IPS DF 6.9 (cell line): ENCODE measurements at places on chromosomes 4 and X.

GRCh38 chr4:27270435-27270834, 409.8 kb downstream of the STIM2 start:
- no peak for DNase-seq

DNA sequence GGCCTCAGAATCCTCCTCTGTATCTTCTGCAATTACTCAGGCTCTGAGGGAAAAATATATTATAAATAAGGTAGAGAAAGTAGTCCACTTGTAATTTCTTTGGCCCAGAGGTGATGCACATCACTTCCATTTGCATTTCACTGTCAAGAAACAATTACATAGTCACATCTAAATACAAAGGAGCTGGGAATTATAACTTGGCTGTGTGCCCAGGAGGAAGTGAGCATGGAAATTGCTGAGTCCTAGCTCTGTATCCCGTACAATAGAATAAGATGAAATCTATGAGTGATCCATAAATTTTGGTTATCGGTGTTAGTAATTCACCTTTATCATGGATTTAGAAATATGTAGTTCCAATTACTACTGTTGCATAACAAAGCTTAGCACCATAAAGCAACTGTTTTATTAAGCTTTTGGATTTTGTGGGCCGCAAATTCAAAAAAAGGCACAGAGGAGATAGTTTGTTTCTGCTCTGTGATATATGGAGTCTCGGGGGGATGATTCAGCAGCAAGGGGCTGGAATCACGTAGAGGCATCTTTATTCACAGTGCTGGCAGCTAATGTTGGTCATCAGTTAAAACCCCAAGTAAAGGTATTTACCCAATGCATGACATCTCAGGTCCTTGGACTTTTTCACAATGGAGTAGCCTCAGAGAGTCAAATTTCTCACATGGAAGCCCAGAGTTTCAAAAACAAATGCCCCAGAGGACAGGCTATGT, 241.4 kb upstream of the GALNT7 start:
- no peak for DNase-seq

- DNase-seq: no peak
Observed at GRCh38 chr4:111812114-111812513, 333.1 kb upstream of the FAM241A start.

DNA sequence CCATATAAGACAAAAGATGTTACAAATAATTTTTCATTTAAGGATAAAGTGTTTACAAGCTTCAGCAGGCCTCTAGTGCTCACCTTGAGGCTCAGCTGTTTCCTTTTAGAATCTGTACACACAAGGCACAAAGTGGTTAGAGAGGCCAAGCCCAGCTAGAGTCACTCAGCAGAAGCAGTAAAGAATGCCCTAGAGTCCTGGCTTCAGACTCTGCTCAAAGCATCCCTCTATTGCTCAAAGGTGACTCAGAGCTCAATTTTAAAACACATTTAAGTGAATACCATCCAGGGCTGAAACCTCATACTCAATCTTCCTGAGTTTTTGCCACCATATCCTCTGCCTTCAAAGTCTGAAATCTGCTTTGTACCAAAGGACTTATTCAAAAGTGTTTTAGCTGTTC, 22.6 kb upstream of the PHF8 start:
- DNase-seq: no peak

- DNase-seq: no peak
Observed at GRCh38 chrX:153763989-153764755, at the start of gene PLXNB3. PLXNB3 (plus strand) TSS chrX:153764249; CDS start chrX:153765536, 1,287 bp downstream.

DNA sequence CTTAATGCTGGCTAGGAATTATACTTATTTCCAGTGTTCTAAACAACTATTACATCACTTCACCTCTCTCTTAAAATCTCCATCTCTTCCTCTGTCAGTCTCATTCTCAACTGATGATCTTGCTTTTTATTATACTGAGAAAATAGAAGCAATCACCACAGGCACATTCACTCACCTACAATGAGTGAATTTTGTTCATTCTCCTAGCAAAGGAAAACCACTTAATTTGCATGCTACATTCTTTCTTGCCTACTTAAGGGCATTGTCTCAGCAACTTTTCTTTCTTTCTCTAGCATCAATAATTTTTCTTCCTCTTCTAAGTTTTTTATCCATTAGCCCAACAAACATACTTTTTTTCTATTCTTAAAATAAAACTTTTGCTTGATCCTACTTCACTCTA, 21.1 kb upstream of the USP38 start:
- DNase-seq: no peak

DNA sequence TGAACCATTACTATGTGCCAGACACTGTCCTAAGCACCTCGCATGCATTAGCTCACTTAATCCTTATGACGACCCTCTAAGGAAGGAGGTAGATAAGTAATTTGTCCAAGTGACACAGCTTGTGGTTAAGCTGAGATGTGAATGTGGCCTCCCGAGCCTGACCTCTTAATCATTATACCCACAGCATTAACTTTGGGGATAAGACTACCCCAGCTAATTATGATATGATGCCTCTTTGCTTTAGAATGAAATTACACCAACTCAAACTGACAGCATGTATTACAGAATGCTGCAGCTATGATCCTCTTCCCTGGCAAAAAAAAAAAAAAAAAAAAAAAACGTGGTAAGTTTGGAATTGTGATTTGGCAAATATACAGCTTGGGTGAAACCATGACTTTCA, 53.5 kb downstream of the APBB2 start:
- DNase-seq: no peak

DNA sequence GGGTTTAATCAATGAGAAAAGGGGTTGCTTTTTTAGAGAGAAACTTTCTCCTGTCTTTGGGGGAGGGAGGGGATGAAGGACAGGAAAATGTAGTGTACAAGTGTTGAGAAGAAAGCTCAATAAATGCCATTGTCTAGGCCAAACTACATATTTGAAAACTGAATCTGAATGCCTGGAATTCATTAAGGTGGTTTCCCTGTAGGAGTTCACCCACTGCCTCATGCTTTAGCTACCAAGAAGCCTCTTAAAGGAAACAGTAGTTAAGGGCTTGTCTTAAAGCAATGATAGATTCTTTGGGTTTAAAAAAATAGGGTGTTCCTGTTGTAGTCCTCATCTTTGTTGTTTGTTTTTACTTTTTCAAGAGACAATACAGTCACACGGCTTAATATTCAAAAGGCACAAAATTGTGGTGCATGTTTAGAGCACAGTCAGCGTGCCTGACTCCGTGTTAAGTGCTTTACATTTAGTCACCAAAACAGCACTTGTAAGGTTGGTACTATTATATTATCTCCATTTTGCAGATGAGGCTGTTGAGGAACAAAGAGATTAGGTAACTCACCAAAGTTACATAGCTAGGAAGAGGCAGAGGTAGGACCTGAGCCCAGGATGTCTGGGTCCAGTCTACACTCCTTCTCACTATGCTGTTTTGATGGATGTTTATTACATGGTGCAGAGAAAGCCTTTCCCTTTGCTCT, 46.0 kb downstream of the FNIP2 start:
- DNase-seq: no peak

- DNase-seq: no peak
Observed at GRCh38 chr4:36414248-36414647, 132.8 kb downstream of the DTHD1 start.

GRCh38 chrX:150873616-150874015, 24.9 kb downstream of the CD99L2 start:
- DNase-seq: no peak

- DNase-seq: no peak
Observed at GRCh38 chr4:47478804-47479203, 6.3 kb upstream of the ATP10D start.

- no peak for DNase-seq
Observed at GRCh38 chr4:158211222-158211621, 936 bp downstream of the TMEM144 start.

DNA sequence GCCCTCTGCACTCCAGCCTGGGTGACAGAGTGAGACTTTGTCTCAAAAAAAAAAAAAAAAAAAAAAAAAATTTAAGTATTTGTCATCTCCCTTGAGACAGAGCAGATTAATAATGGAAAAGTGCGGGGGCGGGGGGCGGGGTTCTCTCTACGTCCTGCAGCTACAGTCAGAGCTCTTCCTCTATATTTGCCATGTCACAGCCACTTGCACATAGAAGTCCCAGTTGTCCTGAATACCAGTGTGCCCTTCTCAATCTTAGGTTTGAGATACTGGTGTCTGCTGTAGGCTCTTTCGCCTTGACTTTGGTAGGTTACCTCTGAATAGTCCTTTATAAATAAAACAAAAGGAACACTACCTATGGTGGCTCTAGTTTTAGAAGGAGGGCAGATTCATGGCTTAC, 237.8 kb upstream of the PGRMC2 start:
- no peak for DNase-seq

DNA sequence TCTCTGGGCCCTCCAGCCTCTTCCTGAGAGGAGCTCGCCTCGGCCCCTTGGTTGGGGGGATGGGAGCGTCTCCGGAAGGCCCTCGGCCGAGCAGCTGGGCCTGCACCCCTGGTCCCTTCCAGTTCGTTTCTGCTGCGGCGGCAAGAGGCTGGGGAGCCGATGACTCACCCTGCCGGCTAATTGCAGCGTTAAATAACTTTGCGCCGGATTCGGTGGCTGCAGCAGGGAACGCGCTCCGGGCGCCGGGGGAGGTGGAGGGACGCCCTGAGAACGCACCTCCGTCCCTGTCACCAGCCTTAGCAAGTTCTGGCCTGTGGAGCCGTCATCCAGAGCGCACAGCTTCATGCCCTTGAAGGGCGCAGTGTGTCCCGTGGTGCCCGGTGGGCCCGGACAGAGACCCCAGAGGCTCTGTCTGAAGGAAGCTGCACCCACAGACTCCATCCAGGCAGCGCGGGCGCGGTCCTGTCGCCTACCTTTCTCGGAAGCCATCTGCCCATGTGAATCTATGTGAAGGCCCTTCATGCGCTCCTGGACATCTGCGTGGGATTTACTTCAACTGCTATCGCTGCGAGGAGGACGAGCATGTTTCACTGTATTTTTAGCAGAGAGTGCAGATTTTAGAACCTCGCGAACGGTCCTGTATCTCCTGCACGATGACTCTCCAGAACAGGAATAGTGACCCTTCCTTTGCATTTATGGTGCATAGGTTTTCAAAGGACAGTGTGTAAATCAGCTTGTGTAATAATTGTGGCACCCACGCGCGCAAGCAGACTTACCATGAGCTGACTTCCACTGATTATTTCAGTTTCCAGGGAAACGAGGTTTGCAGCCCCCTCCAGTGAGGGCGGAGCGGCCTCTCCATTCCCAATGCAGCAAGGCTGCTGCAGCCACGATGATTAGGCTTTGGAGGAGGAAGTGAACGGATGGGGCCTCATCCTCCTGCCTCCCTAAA, 1.7 kb upstream of the TMEM271 start:
- DNase-seq: no peak

DNA sequence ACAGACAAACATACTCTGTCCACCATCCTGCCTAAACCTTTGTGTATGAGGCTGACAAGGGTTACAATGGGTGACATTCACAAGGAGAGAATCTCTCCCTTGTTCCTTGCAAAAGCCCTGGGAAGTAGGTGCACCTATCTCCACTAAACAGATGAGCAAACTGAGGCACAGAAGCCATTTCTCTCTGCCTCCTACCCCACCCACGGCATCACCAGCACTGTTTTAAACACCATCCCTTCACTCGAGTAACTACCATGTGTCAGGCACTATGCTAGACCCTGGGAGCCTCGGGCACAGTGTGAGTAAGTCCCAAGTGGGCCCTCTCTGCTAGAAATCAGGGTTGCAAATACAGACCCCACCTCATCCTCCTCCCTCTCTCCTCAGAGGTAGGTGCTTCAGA, 899 bp downstream of the LYAR start:
- no peak for DNase-seq

DNA sequence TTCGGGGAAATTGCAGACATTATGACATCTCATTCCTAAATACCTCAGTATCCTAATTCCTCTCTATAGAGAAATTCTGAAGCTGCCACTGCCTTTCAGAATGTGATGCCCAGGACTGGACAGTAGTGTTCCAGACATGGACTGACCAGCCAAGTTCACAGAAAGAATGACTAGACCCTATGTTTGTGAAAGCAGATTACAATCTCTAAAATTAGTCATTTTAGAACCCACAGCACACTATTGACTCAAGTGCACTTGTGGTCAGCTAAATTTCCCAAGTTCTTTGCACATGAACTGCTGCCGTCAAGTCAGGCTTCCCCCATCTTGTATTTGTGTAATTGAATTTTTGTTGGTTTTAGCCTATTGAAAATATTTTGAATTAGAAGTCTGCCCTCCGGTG, 81.0 kb upstream of the ESX1 start:
- DNase-seq: no peak

GRCh38 chr4:8580321-8581093, at the start of gene GPR78:
GPR78 (plus strand) TSS chr4:8580392; CDS start chr4:8580983, 591 bp downstream.
- peak; percentile 88 for DNase-seq

- no peak for DNase-seq
Observed at GRCh38 chr4:66539745-66540144, 869.5 kb upstream of the EPHA5 start.

DNA sequence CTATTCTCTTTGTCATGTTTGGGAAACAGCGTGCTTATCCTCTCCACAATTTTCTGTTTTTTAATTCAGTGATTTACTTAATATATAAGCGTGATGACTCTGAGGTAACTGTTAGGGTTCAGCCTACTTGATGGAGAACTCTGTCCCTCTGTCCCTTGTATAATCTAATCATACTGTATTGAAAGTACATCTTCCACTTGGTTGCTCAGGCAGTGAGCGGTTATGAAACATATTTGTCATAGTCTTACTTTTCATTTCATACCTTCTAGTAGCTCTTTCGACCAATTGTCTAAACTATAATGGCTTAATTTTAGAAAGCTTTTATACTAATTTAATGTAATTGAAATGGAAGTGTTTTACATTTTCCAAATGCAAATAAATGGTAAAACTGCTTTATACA, 469.0 kb downstream of the TLL1 start:
- DNase-seq: no peak

- no peak for DNase-seq
Observed at GRCh38 chrX:39682778-39683177, 415.0 kb downstream of the BCOR start.

- DNase-seq: no peak
Observed at GRCh38 chr4:139576219-139576618, 20.2 kb upstream of the SETD7 start.

- DNase-seq: no peak
Observed at GRCh38 chr4:38805530-38806145, 1.0 kb upstream of the TLR1 start.

DNA sequence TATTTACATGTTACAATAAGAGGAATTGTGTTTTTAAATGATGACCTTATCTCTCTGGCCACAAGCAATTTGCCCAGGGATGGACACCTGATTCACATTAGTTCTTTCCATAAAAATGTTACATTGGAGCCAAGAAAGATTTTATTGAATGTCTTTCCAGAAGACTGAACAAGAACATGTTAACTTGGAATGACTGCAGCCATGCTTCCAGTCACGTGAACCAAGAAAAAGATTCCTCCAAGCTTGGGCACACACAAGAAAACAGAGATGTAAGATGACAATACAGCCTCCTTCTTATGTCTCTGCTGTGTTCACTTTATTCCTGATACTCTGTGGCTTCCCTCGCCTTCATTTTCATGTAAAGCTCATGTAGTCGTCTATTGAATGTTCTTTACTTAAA, 737.6 kb downstream of the TRIML1 start:
- DNase-seq: no peak

GRCh38 chr4:102598086-102598761, 97.1 kb downstream of the NFKB1 start:
- DNase-seq: no peak

GRCh38 chrX:12360383-12360782, 222.1 kb downstream of the FRMPD4 start:
- DNase-seq: no peak

GRCh38 chr4:70298051-70298450, 36.7 kb upstream of the CABS1 start:
- no peak for DNase-seq
